ENCODE measurements at places on chromosomes 2 and 18.

- DNase-seq, result no peak
Measured at GRCh38 chr2:168470320-168471162, 14.5 kb downstream of the CERS6 start.

DNA sequence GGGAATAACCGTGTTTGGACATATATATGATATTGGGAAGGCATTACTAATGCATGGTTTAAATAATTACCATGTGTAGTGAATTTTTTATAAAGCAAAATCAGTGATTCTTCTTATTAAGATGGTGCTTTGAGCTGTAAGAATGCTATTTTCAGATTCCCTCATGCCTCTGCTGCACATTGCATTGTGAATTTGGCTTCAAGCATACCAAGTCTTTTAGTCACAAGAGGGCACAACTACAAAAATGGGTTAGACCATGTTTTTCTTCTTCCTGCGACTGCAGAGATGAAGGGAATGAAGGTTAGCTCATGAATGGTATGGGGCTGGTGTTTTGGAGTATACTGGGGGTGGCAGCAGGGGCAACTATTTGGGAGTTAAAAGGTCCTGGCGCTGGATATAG, 320.1 kb downstream of the SLC4A3 start:
- DNase-seq, result no peak

GRCh38 chr18:13745696-13746095, 19.2 kb downstream of the RNMT start:
- DNase-seq, result no peak

DNA sequence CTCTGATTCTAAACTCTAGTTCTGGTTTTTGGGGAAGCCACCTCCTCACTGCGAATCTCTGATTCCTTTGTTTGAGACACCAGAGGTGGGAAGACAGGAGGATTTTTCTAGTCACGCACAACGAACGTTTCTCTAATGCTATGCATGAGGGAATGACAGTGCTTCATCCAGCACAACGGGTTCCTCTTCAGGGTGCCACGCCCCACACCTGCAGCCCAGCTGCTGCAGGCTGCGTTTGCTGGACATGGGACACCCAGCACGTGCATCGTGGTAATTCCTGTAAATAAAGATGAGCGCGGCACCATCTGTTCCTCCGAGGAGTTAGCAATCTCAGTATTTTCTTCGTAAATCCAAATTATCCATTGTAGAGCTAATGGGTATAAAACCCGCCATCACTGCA, 37.5 kb upstream of the TPO start:
- no peak for DNase-seq

GRCh38 chr2:205283736-205284270, 398.5 kb upstream of the NRP2 start:
- no peak for DNase-seq

GRCh38 chr2:106960683-106961161, 74.8 kb upstream of the ST6GAL2 start:
- DNase-seq, result no peak

DNA sequence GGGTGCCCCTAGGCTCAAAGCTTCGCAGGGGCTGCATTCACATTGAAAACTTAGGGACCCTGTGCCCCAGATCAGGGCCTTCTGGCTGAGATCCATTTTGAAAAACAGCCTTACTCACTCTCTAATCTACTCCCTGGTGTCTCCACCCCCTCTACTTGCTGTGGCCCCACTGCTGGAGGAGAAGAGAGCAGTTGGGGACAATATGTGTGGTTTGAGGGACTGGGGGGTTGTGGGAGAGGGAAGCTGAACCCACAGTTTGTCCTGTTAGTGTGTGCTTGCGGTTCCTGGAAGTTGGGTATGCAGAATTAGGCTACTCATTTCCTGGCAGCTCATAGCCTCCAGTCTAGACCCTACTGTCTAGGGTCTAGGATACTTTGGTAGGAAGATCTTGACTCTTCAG, 211.4 kb downstream of the PRKCE start:
- no peak for DNase-seq

GRCh38 chr2:38776531-38776930, 1.5 kb upstream of the GEMIN6 start:
- DNase-seq, result no peak

DNA sequence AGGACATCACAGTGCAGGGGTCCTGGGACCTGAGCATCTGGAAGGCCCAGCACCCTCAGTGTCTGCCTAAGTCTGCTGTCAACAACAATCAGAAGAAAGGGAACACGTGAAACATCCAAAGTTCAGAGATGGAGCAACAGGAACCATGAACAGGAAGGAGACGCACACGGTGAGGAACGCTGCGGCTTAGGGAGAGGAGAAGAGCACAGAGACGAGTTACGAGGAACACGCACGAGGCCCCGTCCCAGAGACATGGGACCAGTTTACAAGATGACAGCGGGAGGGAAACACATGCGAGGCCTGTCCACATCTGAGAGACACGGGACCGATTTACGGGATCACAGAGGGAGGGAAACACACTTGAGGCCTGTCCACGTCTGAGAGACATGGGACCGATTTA, 2.9 kb upstream of the KCNG2 start:
- DNase-seq, result no peak

GRCh38 chr2:2660789-2661355, 329.8 kb upstream of the MYT1L start:
- no peak for DNase-seq

DNA sequence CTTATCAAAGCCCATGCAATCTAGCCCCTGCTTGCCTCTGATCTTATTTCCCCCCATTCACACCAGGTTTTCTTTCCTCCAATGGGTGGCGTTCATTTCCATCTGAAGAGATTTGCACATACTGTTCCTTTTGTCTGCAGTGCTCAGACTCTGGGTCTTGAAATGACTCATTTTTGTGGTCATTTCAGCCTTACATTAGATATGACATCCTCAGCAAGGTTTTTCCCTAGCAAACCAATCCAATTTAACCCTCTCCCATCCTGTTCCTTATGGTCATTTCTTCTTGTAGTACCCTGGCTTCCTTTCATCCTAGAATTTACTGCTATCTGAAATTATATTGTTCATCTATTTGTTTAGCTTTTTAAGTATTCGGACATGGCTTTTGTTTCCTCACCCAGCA, 42.5 kb upstream of the SCN1A start:
- peak; percentile 66 for DNase-seq

- no peak for DNase-seq
Measured at GRCh38 chr18:41721103-41721790, 233.8 kb upstream of the PIK3C3 start.

- no peak for DNase-seq
Measured at GRCh38 chr2:212882626-212883025, 268.8 kb downstream of the IKZF2 start.

DNA sequence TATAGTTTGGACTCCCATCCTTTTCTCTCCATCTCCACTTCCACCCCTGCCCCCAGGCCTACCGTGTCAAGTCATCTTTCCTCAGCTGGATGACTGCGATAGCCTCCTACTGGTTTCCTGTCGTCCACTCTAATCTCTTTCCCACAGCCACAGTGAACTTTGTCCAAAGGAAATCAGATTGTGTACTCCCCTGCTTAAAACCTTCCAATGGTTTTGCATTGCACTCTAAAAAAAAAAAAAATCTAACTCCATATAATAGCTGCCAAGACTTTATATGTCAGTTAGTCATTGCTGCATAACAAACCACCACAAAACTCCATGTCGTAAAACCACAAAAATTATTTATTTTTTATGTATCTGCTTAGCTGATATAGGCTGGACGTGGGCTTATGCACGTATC, 160.2 kb upstream of the CCDC68 start:
- DNase-seq, result no peak

DNA sequence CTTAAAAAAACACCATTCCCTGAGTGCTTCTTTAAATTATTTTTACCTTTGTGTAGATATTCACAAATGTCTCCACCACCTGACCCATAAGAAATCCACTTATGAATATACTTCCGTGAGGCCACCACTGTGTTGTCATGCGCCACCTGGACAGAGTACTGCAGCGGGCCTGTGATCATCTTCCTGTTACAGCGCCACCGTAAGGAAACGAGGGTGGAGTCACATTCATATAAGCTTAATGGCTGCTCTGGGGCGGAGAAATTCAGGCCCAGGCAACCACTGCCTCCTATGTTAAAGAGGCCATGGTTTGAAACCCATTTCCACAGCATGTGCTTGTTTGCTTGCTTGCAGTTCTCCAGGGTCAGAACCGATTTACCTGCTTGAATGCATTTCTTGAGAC, 17.7 kb downstream of the PLA2R1 start:
- DNase-seq, result no peak

DNA sequence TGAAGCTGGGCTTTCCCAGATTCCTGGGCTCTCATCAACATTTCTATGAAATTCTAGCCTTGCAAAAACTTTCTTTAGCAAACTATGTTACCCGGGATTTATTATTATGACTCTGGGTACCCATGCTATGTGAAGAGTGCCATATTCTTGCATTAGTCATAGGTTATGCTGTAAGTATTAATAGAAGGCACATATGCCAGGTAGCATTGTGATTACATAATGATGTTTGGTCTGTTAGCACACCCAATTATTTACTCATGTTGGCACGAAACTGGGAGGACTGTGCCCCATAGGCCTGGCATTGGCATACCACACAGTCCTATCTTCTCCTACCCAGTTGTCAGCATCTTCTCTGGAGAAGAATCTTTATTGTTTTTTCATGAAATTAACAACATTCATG, 171.0 kb downstream of the SLC4A3 start:
- DNase-seq, result peak; percentile 58

DNA sequence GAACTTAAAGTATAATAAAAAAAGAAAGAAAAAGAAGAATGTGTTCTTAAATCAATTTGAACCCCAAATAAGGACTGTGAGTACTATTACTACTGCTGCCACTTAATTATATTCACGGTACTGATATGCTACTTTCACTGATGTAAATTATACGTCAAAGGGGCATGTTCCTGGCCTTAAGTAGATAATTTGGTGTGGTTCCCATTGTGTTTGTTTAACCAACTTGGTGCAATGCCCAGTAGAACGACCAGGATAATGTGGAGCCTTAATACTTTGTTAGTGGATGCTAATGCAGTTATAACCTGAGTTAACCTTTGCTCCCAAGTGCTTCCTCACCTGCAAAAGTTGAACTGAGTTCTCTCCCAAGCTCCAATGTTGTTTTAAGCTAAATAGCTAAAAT, 142.0 kb downstream of the NR4A2 start:
- no peak for DNase-seq

DNA sequence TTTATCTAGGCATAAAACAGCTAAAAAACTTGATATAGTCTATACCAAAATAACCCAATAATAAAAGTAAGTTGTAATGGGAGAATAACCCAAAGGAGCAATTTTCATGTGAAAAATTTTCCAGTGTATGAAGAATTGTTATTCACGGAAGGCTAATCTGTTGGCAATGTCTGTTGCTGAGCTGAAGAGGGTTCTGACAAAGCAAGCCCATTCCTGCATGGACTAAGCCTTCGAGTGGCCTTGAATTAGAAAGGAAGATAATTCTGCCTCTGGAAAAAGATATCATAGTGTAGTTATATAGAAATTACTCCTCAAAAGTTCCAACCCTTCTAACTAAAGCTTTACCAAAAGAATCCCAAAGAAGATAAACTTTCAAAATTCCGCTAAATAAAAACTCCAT, 101.5 kb downstream of the MAP2 start:
- DNase-seq, result no peak

DNA sequence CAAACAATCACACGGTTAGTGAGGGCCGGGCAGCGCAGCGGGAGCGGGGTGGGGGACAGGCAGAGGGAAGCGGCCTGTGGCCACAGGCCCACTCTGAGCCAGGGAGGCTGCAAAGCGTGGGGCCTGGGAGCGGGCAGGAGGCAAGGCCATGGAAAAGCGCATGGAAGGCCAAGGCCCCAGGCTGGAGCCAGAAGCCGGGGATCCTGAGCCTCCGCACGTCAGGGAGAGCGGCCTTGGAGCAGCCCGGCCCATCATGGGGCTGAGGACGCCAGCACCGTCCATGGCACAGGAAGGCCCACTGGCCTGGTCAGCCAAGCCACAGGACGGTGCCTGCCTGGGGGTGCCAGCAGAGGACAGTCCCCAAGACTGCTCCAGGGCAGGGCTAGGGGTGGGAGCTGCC, 43.1 kb downstream of the AQP12A start:
- no peak for DNase-seq

- peak; percentile 77 for DNase-seq
Measured at GRCh38 chr2:68336192-68336591, 16.4 kb upstream of the CNRIP1 start.

DNA sequence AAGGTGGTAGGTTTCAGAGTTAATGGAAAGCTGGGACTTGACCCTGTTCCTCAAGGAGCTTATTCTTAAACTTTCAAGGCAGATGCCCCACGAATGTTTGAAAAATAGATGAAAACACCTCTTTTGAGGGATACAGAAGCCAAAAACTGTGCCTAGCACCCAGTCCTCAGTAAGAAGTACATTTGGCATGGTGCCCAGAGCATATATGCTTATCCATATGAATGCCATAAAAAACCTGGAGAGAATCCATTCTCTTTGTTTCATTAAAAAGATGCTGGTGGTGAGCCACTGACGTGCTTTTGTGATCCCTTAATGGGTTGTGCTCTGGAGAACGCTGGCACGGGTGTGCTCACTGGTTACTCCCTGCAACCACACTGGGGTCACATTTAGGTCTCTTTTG, 69.0 kb downstream of the IL1R2 start:
- DNase-seq, result no peak

DNA sequence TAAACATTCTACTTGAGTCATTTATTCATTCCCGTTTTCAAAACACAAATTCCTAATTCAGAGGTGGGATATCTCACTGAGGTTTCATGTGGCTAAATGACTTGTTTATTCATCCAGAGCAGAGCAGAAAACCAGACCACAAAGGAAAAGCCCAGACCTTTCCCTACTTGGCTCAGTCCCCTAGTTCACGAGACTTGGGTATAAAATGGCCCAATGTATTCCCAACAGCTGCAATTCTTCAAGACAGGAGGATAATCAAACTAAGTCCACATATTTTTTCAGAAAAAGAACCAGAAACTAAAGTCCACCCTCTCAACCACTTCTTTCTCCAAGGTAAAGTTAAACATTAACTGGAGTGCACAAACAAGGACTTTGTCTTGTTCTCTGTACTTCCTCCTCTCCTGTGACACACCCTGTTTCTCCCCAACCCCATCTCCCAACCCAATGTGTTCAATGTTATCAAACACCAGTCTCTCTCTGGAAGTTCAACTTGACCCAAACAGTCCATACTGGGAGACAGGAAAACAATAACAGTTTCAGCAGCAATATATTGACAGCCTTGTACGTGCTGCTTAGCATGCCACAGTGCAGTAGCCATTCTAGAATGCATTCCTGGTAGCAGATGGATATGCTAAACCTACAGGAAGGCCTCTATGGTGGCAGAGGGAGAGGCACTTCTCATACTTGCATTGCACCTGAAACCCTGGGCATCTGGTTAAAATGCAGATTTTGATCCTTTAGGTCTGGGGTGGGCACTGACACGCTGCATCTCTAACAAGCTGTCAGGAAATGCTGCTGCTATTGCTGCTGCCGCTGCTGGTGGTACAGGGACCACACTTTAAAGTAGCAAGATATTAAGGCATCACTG, 110.7 kb downstream of the INO80D start:
- DNase-seq, result no peak

- no peak for DNase-seq
Measured at GRCh38 chr2:199216253-199216652, 241.5 kb downstream of the SATB2 start.

Data from A172 (cell line).